ENCODE measurements at places on chromosomes 5 and 9.

DNA sequence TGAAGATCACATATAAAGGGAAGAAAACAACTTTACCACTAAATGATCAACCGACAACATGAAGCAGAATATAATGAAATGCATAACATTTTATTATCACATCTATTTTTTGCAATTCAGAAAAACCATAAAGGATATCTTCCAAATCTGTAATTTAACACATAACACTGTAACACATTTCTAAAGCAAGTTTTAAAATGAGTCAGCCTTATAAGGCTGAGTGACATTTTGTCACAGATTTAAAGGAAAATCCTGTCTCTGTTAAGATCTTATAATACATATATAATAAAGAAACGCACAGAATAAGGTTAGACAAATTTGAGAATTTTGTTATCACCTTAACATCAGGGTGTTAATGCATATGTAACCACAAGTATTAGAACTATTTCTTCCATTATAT lies 198.4 kb upstream of the RASA1 start:
- no peak for DNase-seq

DNA sequence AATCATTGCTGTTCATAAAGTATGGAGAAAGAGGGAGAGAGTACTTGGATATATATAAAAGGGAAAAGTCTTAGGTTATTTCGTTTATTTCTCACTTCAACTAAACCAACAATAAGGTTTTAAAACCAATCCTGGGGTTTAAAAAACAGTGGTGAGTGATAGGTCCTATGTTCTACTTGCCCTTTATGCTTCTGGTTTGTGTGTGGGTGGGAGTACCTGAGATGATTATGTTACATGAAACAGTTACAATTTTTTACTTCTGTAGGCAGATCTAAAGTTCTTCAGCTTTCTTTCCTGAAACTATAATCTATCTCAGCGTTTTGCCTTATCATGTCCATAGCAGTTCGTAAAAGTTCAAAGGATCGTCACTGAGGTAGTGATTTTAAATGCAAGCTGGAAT lies 49.2 kb downstream of the STX17 start:
- DNase-seq, result no peak

- DNase-seq, result no peak
These were observed 102.4 kb upstream of the OTULINL start for GRCh38 chr5:14479143-14479696.

- no peak for DNase-seq
These were observed 37.1 kb upstream of the NR3C1 start for GRCh38 chr5:143440448-143441115.

GRCh38 chr5:93343570-93343969 lies 237.4 kb downstream of the NR2F1-AS1 start:
- DNase-seq, result no peak

DNA sequence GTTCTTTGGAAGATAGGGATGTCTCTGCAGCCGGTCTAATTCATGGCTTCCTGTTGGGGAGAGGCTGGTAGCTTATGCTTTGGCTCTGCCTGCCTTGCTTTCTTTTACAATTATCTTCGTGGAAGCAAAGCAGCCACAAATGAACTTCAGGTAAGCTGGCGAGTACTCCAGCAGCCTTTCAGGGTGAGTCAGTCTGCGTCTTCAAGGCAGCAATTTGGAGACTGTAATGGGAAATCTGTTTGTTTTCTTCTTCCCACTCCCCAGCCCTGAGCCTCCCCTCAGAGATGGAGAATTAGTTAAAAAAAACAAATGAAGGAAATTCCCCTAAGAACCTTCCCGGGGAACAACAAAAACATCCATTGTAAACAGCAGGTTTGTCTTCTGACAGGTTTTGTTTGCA lies 100.1 kb downstream of the PSAT1 start:
- no peak for DNase-seq

- DNase-seq, result no peak
These were observed 6.9 kb upstream of the UBAP1 start for GRCh38 chr9:34171753-34172535.

DNA sequence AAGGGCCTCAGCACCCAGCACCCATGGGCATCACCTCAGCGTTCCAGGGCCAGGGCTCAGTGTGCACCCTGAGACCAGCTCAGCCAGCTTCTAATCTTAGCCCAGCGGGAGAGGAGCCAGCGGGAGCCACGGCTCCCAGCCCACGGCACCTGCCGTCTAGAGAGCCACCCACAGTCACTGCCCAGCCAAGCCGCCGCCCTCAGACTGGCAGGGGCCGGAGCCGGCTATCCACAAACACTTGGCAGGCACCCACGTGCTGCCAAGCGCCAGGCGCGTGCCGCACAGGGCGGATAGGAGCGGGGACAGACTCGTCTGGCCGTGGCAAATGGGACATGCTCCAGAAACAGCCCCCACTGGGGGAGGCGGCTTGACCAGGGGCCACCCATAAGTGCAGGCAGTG lies 18.6 kb downstream of the BRD3 start:
- DNase-seq, result peak; percentile 14

DNA sequence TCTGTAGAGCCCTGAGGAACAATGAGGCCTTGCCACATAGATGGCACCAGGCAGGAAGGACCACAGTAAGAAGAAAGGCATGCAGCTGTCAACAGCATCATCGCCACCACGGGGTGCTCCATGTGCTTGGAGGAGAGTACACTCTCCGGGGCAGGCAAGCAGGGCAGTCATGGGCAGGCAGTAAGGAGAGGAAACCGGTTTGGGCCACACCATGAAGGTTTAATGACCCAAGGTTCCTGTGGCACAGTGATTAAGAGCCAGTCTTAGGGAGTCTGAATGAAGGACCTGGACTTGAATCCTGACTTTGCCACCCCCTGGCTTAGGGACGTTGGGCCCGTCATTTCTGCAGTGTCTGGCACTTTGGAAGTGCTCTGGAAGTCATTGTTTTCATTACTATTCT lies 80.6 kb upstream of the ZBTB43 start:
- DNase-seq, result no peak

GRCh38 chr9:133589454-133590227 lies 19.5 kb downstream of the FAM163B start:
- no peak for DNase-seq

GRCh38 chr5:169583101-169583423 lies 511 bp upstream of the SPDL1 start:
- no peak for DNase-seq

GRCh38 chr5:40652441-40653220 lies 27.1 kb upstream of the PTGER4 start:
- no peak for DNase-seq

DNA sequence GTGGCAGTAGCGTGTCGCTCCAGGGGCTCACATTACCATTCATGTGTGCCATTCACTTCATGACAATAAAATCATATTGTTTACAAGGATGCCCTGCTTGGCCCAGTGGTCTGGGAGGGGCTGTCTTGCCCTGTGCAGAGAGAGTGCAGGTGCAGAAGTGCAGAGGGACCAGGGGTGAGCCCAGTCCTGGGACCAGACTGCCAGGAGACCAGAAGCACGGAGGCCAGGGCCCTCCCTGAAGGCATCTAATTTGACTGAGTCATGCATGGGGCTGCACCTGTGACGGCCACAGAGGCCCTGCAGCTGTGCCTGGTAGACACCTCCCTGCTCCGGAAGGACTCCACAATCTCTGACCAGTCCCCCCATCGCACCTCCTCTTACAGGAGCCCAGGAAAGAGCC lies 164.4 kb upstream of the FOXD4L5 start:
- no peak for DNase-seq

GRCh38 chr9:9855177-9856078 lies 757.4 kb downstream of the PTPRD start:
- DNase-seq, result no peak

DNA sequence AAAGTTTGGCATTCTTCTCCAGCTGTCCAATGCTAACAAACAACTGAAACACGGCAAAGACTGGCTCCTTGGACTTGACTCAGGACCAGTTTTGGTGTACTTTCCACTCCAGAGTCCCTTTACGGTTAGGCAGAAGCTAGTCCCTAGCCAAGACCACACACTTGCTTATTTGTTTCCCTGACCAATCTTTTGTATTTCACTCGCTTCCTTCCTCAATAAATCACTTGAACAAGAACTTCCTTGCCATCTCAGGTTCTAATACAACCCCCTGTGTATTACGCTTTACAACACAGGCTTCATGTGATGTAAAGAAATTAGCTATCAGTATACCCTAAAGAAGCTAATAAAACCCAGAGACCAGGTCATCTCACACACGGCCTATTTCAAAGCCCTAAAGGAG lies 947.5 kb upstream of the CTNND2 start:
- no peak for DNase-seq

GRCh38 chr5:96455789-96456188 lies 22.7 kb upstream of the PCSK1 start:
- DNase-seq, result no peak

DNA sequence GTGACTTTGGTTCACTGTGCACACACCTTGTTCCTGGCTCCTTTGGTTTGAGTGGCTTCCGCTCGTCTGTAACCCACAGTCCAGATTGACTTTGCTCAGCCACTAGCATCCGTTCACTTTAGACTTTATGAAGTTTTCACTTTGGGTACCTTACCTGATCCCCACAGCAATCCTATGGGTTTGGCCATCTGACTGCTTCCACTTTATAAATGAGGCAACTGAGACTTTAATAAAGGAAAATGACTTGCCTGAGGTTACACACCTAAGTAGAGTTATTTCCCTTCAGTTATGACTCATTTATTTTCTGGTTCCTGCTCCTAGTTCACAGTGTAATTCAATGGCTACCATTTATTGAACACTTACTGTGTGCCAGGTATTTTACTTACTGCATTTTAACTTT lies 94.2 kb upstream of the SAP30L start:
- no peak for DNase-seq

- no peak for DNase-seq
These were observed 21.4 kb upstream of the CCNJL start for GRCh38 chr5:160333721-160334120.

- no peak for DNase-seq
These were observed 250.2 kb upstream of the DMRT1 start for GRCh38 chr9:591292-591691.

- DNase-seq, result no peak
These were observed 81.9 kb downstream of the PTPN3 start for GRCh38 chr9:109416135-109416706.

DNA sequence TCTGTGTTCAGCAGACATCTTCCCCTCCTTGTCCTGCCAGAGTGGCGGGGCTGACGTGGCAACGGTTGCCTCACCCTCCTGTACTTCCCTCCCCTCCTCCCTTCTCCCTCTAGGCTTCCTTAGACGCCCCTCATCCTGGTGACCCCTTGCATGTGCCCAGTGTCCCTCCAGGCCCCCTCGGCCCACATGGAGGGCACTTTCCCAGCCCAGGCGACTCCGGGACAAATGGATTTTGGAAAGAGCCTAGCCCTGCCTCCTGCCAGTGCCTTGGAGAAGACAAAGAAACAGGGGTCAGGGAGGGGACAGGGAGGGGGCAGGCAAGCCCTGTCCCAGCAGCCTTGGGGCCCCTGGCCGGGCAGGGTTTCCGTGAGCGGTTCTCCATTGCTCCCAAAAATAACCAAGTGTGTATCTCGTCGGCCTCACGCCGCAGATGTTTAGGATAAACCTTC lies 38.3 kb upstream of the NEURL1B start:
- no peak for DNase-seq

DNA sequence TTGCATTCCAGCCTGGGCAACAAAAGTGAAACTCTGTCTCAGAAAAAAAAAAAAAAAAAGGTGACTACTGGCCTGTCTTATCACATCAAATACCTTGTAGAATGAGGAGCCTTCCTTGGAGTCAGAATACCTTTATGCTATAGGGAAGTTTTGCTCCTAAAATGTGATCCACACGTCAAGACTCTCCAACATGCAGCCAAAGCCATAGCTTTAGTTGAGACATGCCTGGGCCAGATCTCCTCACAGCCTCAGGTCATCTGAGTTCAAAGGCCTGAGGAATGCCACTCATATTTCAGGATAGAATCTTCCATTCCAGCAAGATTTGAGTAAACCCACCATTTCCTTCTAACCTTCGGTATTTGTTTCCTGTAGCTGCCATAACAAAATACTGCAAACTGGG lies 13.7 kb upstream of the SOWAHA start:
- DNase-seq, result no peak

DNA sequence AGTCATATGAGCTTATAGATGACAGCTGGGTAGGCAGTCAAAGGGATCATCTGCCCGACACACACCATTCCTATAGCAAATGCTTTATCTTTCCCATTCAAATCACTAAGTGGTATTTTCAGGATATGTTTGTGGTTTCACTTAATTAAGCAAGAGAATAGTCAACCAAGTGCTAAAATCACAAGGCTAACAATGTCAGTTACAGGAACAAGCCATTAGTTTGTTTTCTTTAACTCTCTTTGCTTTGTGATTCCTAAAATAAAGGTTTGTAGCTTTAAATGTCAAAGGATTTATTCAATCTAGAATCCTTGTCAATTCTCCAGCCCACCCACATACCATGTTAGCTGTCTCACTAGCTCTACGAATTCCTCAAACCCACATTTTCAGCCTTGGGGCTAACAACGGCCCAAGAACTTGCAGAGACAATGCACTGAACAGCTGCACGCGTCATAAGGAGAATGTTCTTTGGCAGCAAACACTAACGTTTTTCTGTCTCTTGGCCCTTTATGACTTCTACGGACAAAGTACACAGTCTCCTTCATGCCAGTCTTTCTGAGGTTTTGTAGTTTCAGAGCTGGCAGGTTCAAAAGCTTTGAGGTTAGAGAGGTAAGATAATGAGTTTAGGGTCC lies 56.6 kb downstream of the ELAVL2 start:
- DNase-seq, result no peak

GRCh38 chr9:133116346-133117231 lies 4.5 kb downstream of the RALGDS start:
- DNase-seq, result no peak

- no peak for DNase-seq
These were observed 81.2 kb downstream of the GLDC start for GRCh38 chr9:6564360-6564759.

DNA sequence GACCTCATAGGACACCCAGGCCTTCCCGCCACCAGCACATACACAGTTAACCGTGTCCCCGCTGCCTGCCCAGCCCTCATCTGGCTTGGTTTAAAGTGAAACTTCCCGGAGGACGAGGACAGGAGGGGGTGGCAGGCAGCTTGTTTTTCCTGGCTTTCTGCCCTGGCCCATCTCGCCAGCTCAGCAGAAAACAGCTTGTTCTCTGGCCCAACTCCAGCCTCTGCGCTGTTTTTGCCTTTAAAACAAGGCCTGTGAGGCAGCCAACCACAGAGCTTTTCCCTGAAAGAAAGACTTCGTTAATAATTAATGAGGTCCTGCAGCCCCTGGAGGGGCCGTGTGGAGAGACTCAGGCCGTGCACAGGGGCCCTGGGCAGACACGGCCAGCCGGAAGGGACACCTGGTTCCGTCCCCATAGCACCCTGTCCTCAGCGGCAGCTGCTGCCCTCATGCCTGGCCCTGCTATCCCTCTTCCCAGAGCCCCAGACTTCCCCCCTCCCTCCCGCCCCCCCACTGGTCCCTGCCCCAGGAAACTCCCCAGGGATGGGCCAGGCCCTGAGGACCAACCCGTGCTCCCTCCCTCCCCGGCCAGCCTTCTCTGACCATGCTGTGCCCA lies 108.7 kb downstream of the RXRA start:
- peak; percentile 49 for DNase-seq

- no peak for DNase-seq
These were observed 90.0 kb downstream of the RMI1 start for GRCh38 chr9:84070590-84070989.

Data from caudate nucleus (tissue), 63 donors.